ENCODE measurements at places on chromosomes 1 and 21. TPM values are rescaled to one million over a fixed set of nuclear protein-coding genes. Genes with fewer than 3 reads are reported as not detected.
A peak's percentile ranks its signal among the peaks of the same experiment; 100 is the strongest.

DNA sequence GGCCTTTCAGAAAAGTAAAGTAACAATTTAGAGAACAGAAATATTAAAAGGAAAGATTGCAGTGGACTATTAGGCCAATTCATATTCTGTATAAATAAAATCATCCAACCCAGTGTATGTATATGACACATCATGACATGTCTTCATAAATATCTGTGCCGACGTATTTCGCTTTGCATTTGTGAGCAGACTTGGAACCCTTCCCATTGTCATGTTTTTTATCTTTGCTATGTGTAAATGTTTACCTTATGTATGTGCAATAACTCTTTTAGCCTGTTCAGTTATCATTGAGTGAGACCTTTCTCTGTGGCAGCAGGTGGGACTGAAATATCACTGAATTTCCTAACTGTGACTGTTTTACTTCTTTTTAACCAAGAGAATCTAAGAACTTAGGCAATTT, 58.0 kb upstream of the FAM3B start:
- DNase-seq: no peak

DNA sequence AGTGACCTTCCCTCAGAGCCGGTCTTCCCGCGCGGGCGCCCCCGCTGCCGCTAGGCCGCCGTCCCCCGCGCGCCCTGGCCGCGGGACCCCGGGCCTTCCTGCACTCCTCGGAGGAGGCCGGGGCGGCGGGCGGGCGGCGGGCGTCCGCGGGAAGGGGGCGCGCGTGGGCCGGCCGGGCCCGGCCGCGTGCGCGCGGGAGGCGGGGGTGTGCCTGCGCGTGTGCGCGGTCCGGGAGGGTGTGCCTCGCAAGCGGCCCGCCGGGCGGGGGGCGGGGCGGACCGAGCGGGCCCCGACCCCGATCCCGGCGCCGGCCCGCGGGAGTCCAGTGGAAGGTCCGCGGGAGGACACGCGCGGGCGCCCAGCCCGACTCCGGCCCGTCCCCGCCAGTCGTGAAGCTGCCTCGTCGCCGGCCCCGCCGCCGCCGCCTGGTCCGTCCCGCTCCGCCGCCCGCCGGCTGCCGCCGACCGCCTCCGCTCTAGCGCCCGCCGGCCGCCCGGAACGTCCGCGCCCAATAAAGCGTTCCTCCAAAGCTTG, 438 bp downstream of the MRPS6 start:
- DNase-seq: peak; percentile 77

GRCh38 chr1:60345049-60345448, 271.5 kb upstream of the C1orf87 start:
- DNase-seq: no peak

GRCh38 chr1:203776636-203777035, 11.7 kb downstream of the LAX1 start:
- no peak for DNase-seq

DNA sequence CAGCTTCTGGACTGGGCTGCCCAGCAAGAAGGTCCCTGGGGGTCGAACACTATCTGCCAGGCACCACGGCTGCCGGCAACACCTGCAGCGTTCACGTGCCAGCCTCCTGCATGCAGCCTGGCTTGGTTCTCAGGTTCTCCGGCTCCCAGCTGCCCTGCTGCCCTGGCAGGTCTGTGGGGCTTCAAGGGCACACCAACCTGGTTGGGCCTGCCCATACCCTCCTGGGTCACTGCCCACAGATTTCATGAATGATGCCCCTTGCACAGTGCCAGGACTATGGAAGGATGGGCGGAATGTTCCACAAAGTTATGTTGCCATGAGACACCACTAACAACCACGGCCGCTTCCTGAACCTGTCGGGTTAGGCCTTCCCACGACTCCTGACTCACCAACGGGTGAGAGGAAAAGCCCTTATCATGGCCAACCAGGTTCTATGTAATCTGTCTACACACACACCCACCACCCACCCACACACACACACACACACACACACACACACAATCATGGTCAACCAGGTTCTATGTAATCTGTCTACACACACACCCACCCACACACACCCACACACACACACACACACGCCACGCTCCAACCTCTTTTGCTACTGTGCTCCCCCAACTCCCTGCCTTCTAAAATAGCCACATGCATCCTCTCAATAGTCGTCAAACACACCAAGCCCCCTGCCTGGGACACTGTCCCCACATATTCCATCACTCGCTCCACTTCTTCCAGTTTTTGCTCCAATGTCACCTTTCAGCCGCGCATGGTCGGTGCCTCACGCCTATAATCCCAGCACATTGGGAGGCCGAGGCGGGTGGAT, 32.2 kb downstream of the HSPG2 start:
- no peak for DNase-seq

DNA sequence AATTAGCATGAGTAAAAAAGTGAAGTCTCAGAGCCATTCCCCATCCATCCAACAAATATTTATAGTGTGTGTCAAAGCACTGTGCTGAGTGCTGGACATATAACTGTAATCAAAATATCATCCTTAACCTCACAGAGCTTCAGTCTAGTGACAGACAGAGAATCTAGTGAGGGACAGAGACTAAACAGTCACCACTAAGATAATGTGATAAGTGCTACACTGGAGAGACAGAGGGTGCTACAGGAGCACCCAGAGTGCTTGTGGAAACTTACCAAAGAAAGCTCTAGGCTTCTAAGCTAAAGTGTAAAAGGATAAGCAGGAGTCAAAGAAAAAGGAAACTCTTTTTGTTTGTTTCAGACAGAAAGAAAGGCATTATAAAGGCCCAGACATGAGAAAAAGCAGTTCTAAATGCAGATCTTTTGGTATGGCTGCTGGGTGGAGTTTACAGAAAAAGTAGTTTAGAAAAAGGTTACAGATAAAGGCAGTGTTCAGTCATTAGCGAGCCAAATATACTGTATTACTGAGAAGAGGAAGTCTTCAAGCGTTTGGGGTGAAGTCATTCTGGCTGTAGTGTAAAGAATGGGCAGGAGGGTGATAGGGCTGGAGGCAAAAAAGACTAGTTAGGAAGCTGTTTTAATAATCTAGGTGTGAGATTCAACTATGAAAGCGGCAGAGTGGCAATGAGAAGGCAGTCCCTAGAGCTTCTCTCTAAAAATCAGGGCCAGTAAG, 83.8 kb downstream of the SCMH1 start:
- no peak for DNase-seq

- DNase-seq: no peak
Observed at GRCh38 chr1:2036287-2036686, 13.9 kb upstream of the PRKCZ start.

GRCh38 chr1:225700889-225701465, 48.1 kb upstream of the ENAH start:
- no peak for DNase-seq

GRCh38 chr21:36384885-36385232, 333 bp upstream of the CHAF1B start:
- no peak for DNase-seq

GRCh38 chr1:20480243-20480944, 5.6 kb downstream of the CAMK2N1 start:
- DNase-seq: no peak

GRCh38 chr1:49686107-49686506, 337.6 kb downstream of the AGBL4 start:
- no peak for DNase-seq

GRCh38 chr1:211237579-211237978, 21.6 kb upstream of the RCOR3 start:
- no peak for DNase-seq

GRCh38 chr1:117846674-117847425, 82.6 kb downstream of the GDAP2 start:
- DNase-seq: no peak

DNA sequence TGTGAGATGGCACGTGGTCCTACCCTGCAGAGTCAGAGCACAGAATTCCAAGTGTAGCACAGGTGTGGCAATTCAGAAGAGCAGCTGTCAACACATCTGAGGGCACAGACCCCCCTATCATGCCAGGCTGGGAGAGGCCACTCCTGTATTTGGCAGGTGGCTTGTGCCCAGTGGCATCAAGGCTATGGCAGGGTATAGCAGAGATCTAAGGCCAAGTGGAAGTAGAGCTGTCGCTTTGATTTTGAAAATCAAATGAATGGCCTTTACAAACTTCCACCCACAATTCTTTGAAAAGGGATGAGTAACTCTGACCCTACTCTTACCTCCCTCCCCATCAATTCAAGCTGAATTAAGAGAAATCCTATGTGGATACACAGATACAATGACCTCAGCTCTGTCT, 13.4 kb downstream of the C1orf116 start:
- no peak for DNase-seq

GRCh38 chr21:36700971-36701755, 2.2 kb downstream of the SIM2 start:
- DNase-seq: no peak

DNA sequence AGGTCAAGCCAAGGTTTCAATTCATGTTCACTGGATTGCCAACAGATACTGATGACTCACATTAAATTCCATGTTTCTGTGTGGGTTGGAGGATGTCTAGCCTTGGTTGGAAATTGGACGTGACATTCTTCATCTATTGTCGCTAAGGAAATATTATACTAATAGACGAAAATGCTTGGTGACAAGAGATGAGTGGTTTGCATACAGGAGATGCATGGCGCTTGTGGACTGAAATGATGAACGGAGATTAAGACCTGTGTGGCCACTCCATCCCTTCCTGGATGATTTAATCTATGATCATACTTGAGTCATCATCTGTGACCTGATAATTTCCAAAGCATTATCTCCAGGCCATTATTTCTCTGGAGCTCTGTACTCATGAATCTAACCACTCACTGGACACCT, 97.0 kb upstream of the CD34 start:
- no peak for DNase-seq

- no peak for DNase-seq
Observed at GRCh38 chr1:25073640-25074270, 143.7 kb upstream of the RUNX3 start.

GRCh38 chr21:33684923-33685560, 42.7 kb downstream of the ITSN1 start:
- no peak for DNase-seq

DNA sequence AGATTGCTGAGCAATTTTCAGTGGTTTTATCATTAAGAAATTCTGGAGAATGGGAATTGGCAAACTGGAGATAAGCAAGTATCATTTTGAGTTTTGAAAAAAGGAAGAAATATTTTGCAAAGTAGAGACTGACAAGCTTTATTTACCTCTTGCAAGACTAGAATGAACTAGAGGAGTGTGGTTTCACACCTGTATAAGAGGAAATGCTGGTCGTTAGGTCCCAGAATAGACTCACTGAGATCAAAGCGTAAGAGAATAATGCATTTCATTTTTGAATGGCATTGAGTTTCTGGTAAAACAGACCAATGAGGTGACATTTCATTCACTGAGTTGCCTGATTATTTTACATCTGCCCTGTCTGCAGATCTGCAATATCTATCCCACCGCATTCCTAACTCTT, 308.1 kb downstream of the ADGRL2 start:
- DNase-seq: no peak

DNA sequence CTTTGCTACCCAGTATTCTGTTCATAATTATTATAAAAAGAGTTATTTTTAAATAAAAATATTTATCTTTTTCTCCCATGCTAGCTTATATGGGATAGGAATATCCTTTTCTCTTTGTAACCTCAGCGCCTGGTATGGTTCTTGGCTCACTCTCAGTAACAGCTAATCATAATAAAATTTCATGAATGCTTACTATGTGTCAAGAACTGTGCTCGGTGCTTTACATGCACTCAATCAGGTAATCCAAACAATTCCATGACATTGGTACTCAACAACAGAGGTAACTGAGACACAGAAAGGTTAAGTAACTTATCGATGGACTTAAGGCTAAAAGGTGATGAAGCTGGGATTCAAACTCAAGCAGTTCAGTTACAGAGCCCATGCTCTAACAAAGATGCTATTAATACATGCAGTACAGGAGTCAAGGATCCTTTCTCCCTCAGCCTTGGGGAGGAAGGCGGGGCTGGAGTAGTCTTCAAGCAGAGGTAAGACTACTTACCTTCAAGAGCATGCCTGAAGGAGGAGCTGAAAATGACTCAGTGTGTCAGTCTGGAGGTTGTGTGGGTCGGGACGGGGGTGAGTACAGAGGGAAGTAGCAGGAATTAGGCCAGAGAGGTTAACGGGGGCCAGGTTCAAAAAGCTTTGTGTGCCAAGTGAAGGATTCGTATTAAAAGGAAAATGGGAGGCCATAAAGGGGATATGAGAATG, 73.4 kb downstream of the PLPPR5 start:
- no peak for DNase-seq

GRCh38 chr1:152398812-152399698, 15.0 kb downstream of the CRNN start:
- no peak for DNase-seq

PRKCZ gene
- 13.2 TPM for total RNA-seq

SPATA21 gene
- total RNA-seq: not detected

CHI3L2 gene
- total RNA-seq: 30.6 TPM

KANK4 gene
- total RNA-seq: not detected

FYB2 gene
- total RNA-seq: not detected

FCGR2B gene
- total RNA-seq: 0.83 TPM

All from natural killer cell treated with Interleukin-12 subunit alpha and Interleukin-12 subunit beta and Interleukin-15 and Interleukin-18, amount 100 ng/mL, for 72 hours (primary cell).